Testis (tissue), 5 donors: ENCODE measurements at places on chromosomes 3 and 15. TPM values are rescaled to one million over a fixed set of nuclear protein-coding genes. Genes with fewer than 3 reads are reported as not detected.
A peak's percentile ranks its signal among the peaks of the same experiment; 100 is the strongest.

The SEC61A1 gene
- polyA plus RNA-seq = 119 TPM

The TSC22D2 gene
- 47.0 TPM for polyA plus RNA-seq

DNA sequence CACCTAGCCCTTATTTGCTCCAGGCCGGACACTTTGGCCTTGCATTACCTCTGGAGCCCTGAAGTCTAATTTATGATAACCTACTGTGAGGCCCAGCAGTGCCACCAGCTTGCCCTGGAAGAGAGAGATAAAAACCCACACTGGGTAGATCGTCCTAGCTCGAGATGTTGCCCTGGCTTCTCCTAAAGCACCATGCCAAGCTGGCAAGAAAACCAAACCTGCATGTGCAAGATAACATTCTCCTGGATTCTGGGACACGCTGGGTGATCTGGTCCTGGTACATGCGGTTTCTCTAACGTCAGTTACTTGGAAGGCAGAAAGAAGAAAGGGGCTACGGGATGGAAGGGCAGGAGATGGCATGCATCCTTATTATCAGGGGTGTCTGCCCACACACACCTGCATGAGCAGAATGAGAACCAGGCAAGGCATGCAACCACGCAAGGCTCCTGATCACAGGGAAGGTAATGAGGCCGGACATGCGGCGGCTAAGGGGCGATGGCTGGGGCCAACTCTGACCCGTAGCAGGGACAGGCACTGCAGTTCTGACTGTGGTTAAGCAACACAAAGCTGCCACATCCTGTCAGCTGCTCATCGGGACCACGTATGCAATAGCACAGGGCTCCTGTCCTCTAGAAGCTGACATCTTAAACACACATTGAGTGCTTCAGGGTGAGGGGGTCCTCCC, 73.0 kb downstream of the OXNAD1 start:
- H3K27ac ChIP-seq = no peak overlapping the region
- no peaks in the 10 kb centered on the region for H3K36me3 ChIP-seq
- H3K4me1 ChIP-seq = peaks cover 12% of the 10 kb centered on the region
- H3K27me3 ChIP-seq = no peaks in the 10 kb centered on the region
- H3K4me3 ChIP-seq = no peak overlapping the region

DNA sequence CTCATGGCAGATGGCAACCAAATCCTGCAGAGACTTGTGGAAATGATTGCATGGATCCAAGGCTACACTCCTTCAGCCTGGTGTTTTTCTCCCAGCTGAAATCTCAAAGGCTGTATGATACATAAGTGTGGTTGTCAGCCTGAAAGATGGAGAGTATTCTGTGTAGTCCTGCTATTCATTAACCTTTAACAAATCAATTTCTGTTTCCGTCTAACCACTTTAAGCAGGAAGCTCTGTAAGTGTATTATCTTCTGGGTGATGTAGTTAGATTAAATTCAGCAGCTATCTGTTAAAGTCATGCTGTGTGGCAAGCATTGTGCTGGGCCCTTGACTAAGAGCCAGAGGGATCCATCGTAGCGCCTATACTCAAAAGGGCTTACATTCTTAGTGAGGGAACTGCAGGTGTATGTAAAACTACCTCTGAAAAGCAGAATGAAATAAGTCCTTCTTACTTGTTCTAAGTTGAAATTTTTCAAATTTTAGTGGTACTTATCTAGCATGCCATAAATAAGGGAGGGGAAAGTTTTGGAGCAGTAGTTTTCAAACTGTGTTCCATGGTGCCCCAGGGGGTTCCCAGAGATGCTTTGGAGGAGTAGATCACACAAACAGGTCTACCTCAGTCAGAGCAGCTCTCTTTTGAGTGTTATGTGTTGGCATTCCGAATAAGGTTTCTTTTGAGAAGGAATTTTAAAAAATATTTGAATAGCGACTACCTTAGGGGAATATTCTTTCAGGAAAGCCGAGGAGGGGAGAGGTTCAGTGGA, 28.9 kb downstream of the HACD3 start:
- DNase-seq = no peak
- no peaks in the 10 kb centered on the region for H3K27me3 ChIP-seq
- H3K4me3 ChIP-seq = no peak overlapping the region
- no peak overlapping the region for H3K27ac ChIP-seq
- no peaks in the 10 kb centered on the region for H3K36me3 ChIP-seq

GRCh38 chr15:74696398-74696729, 540 bp upstream of the EDC3 start:
- peak overlapping the region; percentile 87 for H3K27ac ChIP-seq
- H3K27me3 ChIP-seq = no peaks in the 10 kb centered on the region
- H3K4me1 ChIP-seq = peaks cover 3% of the 10 kb centered on the region
- H3K36me3 ChIP-seq = no peaks in the 10 kb centered on the region

DNA sequence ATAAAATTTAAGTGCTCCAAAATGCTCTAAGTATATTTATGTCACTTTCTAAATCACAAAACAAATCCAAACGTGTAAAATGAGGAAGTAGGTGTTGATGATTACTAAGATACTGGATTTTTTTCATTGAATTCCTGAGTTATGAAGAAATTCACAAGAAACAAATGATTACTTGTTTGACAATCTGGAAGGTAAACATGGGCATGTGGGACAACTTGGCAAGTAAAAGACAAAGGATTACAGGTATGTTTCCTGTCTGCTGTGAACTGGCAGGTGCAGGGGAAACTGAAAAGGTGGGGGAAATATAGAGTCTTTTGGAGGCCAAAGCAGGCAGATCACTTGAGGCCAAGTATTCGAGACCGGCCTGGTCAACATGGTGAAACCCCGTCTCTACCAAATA, 252.7 kb upstream of the AZI2 start:
- no peaks in the 10 kb centered on the region for H3K36me3 ChIP-seq
- H3K27me3 ChIP-seq = no peaks in the 10 kb centered on the region
- H3K4me3 ChIP-seq = no peak overlapping the region
- no peak for DNase-seq
- H3K4me1 ChIP-seq = no peaks in the 10 kb centered on the region
- no peak overlapping the region for H3K27ac ChIP-seq

GRCh38 chr3:58520403-58521335, 16.3 kb downstream of the ACOX2 start:
- no peak overlapping the region for H3K4me3 ChIP-seq
- H3K36me3 ChIP-seq = no peaks in the 10 kb centered on the region

GRCh38 chr3:61899700-61900462, 338.5 kb downstream of the PTPRG start:
- no peaks in the 10 kb centered on the region for H3K27me3 ChIP-seq
- peaks cover 20% of the 10 kb centered on the region for H3K4me1 ChIP-seq
- H3K36me3 ChIP-seq = no peaks in the 10 kb centered on the region

DNA sequence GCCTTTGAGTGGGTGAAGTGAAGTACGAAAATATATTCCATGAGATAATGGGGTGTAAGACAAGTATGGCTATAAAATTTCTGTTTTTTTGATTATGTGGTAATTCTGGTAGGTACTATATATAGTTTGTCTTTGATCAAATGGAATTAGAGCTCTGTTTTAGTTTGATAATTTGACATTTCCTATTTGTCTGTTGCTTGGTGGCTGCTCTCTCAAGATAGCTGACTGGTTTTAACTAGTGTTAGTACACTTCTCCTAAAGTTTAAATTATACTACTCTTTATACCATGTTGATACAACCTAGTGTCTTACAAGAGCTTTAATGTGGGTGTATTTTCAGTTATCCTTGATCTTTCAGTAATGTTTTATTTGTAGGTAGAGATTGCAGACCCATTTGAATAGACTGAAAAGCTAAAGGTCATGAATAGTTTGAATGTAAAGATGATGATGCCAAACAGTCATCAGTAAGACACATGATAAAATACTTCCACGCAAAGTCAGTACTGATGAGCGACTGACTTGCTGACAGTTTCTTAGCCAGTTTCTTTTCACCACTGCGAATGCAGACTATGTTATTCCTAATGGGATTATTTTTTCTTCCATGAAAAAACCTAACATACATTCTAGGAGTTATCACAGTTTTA, 15.2 kb downstream of the SACM1L start:
- no peaks in the 10 kb centered on the region for H3K4me1 ChIP-seq
- no peak for DNase-seq
- H3K27ac ChIP-seq = no peak overlapping the region
- no peak overlapping the region for H3K4me3 ChIP-seq

DNA sequence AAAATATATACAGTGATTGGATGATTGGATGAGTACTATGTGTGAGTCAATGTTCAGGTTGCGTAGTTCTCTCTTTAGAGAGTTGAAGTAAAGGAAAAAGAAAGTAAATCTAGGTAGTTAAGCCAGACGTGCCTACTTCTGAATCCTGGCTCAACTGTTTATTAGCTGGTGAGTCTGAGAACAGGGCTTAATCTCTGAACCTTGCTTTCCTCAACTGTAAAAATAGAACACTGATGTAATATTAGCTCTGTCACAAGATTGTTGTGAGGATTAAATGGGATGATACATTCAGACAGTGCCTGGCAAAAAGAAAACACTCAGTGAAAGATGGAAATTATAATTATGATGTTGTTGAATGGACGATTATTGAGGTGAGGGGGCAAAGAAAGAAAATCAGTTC, 413.4 kb downstream of the MAGI1 start:
- no peaks in the 10 kb centered on the region for H3K36me3 ChIP-seq
- no peaks in the 10 kb centered on the region for H3K27me3 ChIP-seq
- no peak overlapping the region for H3K4me3 ChIP-seq
- no peaks in the 10 kb centered on the region for H3K4me1 ChIP-seq
- H3K27ac ChIP-seq = no peak overlapping the region
- DNase-seq = no peak
